ENCODE measurements at places on chromosomes 13 and 19.

GRCh38 chr13:35881360-35881759 is 249.8 kb downstream of the DCLK1 start:
- H3K27ac ChIP-seq: no peak overlapping the region
- H3K4me1 ChIP-seq: no peaks in the 10 kb centered on the region
- DNase-seq: no peak
- no peaks in the 10 kb centered on the region for H3K36me3 ChIP-seq
- H3K4me3 ChIP-seq: no peak overlapping the region
- no peaks in the 10 kb centered on the region for H3K27me3 ChIP-seq

DNA sequence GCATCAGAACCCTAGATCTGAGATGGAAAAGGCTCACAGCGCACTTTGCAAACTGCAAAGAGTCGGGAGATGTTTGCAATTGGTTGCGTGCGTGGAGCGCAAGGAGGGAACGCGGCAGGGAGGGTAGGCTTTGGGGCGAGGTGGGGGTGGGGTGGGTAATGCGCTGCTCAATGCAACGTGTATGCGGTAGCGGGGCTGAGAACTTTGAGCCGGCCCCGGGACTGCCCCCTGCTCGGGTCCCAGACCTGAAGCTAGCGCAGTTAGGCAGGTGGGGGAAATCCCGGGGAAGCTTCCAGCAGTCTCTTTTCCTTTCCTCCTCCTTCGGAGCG is 971 bp downstream of the FOSB start:
- H3K4me3 ChIP-seq: peak overlapping the region; percentile 93
- no peak for DNase-seq
- H3K4me1 ChIP-seq: peaks cover 32% of the 10 kb centered on the region
- peak overlapping the region; percentile 98 for H3K27ac ChIP-seq

GRCh38 chr19:40742477-40742876 is 7.8 kb downstream of the ACTMAP start:
- H3K36me3 ChIP-seq: peaks cover 5% of the 10 kb centered on the region
- H3K27ac ChIP-seq: no peak overlapping the region
- DNase-seq: no peak
- H3K4me1 ChIP-seq: no peaks in the 10 kb centered on the region
- H3K4me3 ChIP-seq: no peak overlapping the region
- no peaks in the 10 kb centered on the region for H3K27me3 ChIP-seq

DNA sequence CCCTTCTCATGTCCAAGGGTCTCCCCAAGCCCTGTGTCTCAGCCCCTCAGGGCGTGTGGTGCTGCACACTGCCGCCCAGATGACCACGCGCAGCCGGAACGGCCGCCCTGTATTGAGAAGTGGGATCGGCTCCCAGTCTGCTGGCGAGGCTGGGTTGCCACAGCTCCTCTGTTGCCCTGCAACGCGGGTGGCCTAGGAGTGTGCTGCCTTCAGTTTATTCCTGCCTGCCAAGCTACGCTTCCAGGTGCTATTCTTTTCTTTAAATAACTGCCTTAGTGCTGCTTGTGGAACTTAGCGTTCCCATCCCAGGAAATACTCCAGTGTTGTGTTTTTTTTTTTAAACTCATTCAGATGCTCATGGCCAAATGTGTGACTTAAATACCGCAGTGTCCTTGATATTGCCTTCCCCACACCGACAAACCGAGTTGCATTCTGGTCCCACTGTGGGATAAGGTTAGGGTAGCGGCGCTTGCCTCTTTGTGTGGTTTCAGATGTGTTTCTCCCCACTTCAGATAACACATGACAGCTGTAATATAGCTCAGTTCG is 16.6 kb downstream of the ACTN4 start:
- H3K36me3 ChIP-seq: peaks cover 3% of the 10 kb centered on the region
- peak overlapping the region; percentile 37 for H3K4me3 ChIP-seq
- peaks cover 82% of the 10 kb centered on the region for H3K4me1 ChIP-seq
- H3K27me3 ChIP-seq: no peaks in the 10 kb centered on the region
- H3K27ac ChIP-seq: peak overlapping the region; percentile 9
- DNase-seq: no peak

DNA sequence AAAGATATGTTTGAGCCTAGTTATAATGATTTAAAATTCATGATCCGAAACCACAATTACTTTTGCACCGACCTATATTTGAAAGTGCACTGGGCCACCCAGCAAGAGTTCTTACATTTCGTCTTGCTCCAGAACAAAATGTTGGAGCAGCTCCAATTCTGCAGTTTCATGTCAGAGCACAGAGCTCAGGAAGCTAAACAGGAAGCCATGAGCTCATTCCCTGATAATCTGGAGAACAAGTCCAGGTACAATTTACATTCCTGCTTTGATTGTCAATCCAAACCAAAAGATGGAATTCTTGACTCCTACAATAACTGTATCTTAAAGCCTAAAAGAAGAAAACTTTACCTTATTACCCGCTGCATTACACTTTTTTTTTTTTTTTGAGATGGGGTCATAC is 131.8 kb downstream of the KCTD12 start:
- no peak overlapping the region for H3K27ac ChIP-seq
- DNase-seq: no peak
- no peaks in the 10 kb centered on the region for H3K36me3 ChIP-seq
- H3K27me3 ChIP-seq: no peaks in the 10 kb centered on the region
- no peak overlapping the region for H3K4me3 ChIP-seq
- no peaks in the 10 kb centered on the region for H3K4me1 ChIP-seq

DNA sequence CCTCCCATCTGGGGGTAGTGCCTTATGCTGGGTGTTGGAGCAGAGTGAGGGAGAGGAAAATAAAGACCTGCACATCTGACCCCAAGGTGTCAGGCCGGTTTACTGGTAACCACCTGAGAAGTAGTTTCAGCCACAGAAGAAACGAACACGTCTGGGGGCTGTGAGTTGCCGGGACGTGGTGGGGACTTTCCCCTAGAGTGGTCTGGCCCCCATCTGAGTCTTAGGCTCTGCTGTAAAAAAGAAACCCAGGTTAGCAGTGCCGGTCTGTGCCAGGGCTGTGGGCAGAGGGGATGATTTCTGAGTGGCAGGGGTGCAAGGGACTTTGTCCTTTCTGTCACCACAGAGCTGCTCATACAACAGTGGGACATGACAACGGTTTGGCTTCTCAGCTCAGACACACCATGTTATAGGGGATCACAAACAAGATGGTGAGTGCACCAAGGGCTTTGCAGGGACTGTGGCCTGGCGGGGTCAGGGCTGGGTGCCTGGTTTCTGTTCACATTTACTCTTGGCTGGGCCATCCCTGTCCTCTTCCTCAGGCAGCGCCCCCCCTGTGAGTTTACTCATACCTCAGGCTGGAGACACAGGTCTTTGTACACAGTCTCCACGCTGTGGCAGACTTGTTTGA is 9.0 kb downstream of the GCDH start:
- no peak for DNase-seq
- no peak overlapping the region for H3K27ac ChIP-seq
- no peaks in the 10 kb centered on the region for H3K27me3 ChIP-seq
- H3K4me1 ChIP-seq: no peaks in the 10 kb centered on the region
- H3K36me3 ChIP-seq: peaks cover 23% of the 10 kb centered on the region
- H3K4me3 ChIP-seq: no peak overlapping the region
